ENCODE measurements at places on chromosomes 11 and 22.

DNA sequence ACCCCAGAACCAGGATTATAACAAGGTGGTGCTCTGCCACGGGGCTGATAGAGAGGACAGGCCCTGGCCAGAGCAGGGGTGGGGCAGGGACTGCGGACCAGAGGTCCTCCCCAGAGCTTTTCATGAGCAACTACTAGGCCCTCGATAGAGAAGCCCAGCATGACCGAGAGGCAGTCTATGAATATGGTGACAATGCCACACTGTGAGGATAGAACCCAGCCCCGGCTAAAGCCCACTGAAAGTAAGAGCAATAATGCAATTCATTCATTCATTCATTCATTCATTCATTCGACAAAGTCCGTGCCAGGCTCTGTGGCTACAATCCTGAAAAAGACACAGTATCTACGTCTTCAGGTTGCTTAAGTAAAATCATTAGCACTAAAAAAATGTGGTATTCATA is 35.6 kb upstream of the CD5 start:
- DNase-seq, result no peak

DNA sequence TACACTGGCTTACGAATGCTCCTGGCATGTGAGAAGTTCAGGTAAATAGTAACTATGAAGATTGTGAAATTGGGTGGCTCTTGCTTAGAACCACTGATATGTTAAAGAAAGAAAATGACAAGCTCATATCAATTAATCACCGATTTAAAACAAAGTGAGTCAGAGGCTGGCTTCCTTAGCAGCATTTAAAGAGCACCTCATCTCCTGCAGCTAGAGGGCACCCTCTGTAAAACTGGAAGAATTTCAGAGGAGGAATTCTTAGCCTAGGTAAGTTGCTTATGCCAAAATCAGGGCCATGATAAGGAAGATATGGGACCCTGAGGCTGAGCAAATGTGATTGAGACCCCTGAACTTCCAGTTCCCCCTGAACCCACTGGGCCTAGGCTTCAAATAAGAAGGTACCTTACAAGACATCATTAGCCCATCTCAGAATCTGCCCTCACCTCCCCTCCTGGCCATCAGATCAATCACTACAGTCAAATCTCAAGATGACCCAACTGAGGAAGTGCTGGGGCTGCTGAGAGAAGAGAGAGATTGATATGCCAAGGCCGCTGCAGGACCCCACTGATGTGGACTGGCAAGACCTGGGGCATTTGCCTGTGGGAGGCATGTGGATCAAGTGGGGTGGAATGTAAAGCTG is 8.6 kb upstream of the CD3E start:
- peak; percentile 68 for DNase-seq

- DNase-seq, result no peak
Observed at GRCh38 chr11:40328890-40329614, 1130.4 kb downstream of the LRRC4C start.

- DNase-seq, result no peak
Observed at GRCh38 chr11:95520369-95521132, 269.0 kb downstream of the FAM76B start.

DNA sequence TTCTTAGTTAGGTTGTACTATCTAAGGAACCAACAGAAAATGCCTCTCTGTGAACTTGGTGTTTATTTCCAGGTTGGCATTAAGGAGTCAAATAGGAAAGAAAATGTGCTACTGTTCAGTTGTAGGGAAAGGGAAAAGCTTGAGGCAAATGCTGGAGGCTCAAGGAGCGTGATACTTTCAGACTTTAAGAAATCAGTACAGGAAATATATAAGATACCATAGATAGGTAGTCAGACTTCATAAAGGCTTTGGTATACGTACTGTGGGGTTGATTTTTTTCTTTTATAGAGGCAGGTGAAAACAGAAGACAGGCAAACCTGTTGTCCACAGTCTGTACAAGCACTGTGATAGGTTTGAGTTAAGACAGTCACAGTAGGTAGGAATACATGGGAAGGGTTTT is 30.8 kb downstream of the EP300 start:
- no peak for DNase-seq

DNA sequence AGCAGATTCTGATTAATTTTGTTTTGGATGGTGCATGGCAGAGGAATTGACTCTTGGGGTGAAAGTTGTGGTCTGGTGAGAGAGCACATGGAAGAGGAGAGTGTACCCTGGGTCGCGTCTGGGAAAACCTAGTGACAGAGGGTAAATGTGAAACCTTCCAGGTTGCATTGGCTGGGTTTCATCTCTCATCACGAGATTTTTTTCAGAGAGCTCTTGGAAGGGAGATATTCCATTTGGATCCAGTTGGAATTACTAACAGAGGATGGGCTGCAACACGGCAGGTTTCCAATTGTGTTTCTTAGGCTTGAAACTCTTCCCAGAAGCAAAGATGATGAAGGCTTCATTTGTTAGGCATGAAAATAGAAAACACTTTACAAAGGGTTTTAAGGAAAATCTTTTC is 109.7 kb upstream of the MTMR2 start:
- no peak for DNase-seq

DNA sequence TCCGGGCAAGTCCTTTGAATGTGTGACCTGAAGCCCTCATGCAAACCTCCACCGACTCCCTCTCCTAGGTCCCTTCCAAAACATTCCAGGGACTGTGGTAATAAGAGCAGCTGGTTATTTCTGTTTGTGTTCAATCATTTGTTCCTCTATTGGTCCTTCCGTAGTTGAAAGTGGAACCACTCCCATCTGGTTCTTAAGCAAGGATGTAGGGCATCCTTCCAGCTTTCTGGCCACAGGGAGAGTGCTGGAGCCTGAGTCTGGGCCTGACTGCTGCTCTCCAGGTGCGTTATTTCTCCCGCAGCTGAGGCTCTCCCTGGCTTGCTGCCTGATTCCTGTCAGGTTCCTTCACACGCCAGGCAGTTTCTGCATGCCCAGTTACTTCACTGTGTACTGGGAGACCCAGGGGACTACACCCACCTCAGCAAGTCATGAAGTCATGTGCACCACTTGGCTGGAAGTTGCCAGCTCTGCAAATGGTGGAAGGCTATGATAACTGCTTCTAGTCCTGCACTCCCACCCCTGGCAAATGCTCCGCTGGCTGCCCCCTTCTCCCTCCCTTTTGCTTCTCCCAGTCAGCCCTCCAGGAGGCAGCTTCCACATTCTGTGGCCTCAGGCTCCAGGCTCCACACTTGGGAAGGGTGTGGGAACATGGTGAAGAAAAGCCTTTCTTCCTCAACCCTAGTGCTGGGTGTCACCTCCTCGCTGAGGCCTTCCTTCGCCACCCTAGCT is 4.0 kb upstream of the ALX4 start:
- DNase-seq, result no peak

DNA sequence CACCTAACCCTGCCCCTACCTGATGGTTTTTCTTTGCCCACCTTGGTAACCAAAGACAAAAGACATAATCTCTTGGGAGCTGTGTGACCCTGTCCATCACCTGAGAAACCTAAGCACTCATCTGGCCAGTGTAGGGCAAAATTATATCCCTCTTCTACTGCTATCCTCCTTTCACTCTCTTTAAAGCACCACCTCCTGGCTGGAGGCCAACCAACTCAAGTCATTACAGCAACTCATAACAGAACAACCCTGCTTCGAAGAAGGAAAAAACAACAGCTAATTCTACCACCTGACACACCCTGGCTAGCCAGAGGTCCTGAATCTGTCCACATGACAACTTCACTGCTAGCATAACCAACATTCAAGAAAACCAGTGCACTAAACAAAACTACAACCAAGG is 45.5 kb downstream of the GAS2 start:
- DNase-seq, result no peak

GRCh38 chr11:116379185-116379828 is 393.5 kb downstream of the BUD13 start:
- peak; percentile 21 for DNase-seq

DNA sequence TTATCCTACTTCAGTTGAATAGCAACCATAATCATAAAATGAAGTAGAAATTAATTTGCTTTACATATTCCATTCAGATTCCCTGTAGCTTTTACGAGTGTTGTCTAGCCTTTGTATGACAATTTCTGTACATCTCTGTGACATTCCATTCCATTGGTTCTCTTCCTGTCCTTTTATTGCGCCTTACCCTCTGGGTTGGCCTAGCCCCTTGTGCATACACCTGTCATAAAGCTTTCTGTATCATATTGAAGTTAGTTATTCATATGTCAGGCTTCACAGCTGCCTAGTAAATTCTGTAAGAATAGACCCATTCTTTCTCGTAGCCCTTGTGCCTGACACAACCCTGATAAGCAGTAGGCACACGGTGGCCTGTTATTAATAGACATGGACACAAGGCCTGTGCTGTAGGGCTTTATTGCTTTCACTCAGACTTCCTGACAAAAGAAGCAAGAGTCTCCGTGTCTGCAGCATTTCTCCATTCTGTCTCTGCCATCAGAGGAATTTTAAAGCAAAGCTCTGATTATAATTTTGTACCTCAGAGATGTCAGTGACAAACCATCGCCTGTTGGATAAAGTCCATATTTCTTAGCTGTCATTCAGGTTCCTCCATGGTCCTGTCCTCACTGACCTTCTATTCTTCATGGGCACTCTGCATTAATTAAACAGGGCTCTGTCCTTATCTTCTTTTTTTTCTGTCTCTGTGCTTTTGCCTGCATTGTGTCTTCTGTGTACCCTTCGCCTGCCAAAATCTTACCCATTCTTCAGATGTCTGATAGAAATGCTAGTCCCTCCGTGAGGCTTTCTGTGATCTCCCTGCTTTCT is 49.4 kb downstream of the BID start:
- no peak for DNase-seq

DNA sequence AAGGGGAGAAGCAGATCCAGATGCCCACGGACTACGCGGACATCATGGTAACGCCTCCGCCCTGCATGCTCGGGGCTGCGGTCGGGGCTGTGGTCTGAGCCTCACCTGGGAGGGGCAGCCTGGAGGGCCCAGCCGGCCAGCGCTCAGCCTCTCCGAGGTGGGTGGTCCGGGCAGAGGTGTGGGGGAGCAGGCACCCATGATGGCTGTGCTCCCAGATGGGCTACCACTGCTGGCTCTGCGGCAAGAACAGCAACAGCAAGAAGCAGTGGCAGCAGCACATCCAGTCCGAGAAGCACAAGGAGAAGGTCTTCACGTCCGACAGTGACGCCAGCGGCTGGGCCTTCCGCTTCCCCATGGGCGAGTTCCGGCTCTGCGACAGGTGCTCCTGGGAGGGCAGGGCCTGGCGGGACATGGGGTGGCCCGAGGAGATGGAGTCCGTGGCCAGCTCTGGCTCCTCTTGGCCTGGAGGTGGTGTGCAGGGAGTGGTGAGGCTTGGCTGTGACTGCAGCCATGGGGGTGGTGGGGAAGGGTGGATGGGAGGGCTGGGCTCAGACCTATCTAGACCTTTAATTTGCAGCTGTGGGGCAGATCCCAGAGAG is 25.2 kb upstream of the TEF start:
- DNase-seq, result no peak

GRCh38 chr11:13343067-13343466 is 65.5 kb downstream of the BMAL1 start:
- no peak for DNase-seq

- DNase-seq, result no peak
Observed at GRCh38 chr11:72625691-72626413, 48.4 kb downstream of the PDE2A start.

- no peak for DNase-seq
Observed at GRCh38 chr11:122094836-122095235, 21.2 kb downstream of the BLID start.

DNA sequence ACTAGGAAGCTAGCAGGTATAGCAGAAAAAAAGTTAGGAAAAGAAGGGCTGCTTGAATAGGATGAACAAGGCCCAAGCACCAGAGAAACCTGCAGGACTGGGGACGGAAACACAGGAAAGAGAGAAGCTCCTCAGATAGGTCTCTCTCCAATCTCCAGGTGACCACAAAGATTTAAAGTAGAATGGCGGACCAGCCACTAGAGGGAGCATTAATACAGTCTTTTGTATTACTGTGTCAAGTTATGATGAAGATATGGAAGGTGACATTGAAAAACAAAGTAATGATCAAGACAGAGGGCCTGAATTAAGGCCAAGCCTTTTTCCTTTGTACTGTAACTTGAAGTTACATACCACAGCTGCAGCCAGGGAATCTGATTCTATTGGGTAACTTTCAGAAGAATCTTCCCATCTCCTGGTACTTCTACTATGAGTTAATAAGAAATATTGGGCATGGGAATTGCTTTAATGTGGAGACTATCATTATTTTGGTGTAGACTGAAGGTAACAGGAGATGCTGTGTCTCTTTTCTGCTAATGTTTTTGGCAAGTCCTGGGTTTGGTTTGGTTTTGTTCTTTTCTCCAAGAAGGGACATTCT is 33.8 kb downstream of the OR2AG2 start:
- DNase-seq, result peak; percentile 87

DNA sequence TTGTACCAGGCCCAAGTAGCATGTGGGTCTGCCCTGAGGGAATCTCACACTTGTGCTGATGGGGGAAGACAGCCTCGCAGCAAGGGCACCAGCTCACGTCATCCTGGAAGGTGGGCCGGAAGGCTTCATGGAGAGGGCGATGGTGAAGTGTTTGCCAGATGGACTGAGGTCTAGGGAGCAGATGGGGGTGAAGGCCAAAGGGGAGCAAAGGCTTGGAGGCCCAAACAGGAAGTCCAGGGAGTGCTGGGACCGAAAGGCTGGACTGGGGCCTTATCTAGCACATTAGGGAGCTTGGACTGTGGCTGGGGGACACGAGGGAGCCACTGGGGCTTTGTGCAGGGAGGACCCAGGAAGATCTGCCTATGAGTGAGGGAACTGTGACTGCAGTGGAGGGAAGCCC is 1.2 kb upstream of the TNFRSF13C start:
- DNase-seq, result no peak

DNA sequence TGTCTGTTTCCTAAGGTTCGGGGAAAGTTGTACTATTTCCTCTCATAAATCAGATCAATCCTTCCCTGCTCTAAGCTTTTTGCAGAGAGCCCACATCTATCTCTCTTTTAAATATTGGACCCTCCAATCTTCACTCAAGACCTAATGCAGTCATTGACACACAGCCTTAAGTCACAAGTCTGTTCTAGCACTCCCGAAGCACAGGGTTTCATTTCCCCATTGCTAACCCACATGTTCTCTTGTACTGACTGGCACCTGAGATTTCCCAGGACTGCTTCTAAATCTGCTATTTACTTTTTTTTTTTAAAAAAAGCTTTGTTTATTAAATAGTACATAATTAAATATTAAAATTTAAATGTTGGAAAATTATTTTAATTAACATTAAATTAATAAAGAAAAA is 674.7 kb downstream of the TBC1D22A start:
- DNase-seq, result no peak

GRCh38 chr11:31912808-31913207 is 101.7 kb upstream of the PAX6 start:
- DNase-seq, result no peak

DNA sequence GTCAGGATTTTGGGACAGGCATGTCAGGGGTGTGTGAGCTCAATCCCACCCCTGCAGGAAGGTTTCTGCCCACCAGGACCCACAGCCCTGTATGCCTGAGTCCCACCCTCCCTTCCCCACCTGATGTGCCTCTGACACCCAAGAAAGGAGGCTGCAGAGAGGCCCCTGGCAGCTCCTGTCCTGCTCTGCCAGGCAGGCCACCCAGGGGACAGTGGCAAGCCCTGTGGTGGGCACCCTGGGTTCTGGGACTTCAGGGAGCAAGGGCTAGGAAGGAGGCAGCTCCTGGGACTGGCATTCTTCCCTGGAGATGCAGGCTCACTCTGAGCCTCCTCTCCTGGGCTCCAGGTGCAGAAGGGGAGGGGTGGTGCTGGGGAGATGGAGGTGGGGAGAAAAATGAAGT is 234.5 kb upstream of the B3GAT1 start:
- DNase-seq, result no peak

GRCh38 chr11:111229604-111230003 is 15.9 kb upstream of the POU2AF2 start:
- peak; percentile 32 for DNase-seq

GRCh38 chr11:44192462-44193100 is 97.1 kb downstream of the EXT2 start:
- DNase-seq, result no peak
